ENCODE measurements at places on chromosomes 2 and 18.

DNA sequence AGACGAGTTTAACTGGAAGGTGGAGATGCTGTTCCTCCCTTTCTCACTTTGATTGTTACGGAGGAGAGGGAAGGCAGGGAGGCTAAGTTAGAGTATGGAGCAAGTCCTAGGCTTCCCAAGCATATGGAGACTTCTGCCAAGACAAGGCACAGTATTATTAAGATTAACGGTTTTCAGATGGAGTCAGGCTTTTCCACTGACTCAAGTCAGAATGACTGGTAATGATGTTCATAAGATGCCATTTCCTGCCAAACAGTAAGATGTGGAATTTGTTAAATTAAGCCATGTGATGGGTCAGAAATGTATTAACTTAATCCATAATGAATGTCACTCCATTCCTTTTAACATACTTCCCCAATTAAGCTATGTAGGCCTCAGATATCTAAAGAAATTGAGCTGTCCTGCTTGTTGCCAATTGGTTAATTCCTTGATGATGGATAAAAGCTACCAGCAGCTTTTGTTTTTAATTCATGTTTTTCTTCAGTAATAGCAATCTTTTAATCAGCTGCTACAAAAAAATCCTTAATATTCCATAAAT is 383.7 kb downstream of the ZNF521 start:
- no peak for DNase-seq

GRCh38 chr2:231482806-231483391 is 18.6 kb upstream of the NCL start:
- peak; percentile 77 for DNase-seq

DNA sequence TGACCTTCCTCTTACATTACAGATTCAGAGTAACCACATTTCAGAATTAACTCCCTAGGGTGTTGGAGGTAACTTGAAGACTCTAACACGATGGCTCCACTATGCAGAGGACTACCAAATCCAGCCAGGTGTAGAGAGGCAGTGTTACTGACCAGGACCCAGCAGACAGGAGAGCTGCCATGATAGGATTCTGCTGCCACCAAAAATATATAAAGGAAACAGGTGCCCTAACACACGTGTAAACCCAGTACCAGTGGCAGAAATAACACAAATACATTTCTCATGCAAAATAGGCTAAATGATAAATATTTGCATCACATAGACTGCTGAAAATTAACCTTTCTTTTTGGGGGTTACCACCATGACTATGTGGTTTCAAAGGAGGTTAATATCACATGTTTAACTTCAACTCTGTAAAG is 7.0 kb downstream of the ZBTB14 start:
- DNase-seq: no peak

- DNase-seq: no peak
Observed at GRCh38 chr18:77299706-77300105, 50.1 kb downstream of the GALR1 start.

- DNase-seq: no peak
Observed at GRCh38 chr2:163984986-163985385, 249.2 kb upstream of the FIGN start.
